ENCODE measurements at places on chromosomes 4 and X.

DNA sequence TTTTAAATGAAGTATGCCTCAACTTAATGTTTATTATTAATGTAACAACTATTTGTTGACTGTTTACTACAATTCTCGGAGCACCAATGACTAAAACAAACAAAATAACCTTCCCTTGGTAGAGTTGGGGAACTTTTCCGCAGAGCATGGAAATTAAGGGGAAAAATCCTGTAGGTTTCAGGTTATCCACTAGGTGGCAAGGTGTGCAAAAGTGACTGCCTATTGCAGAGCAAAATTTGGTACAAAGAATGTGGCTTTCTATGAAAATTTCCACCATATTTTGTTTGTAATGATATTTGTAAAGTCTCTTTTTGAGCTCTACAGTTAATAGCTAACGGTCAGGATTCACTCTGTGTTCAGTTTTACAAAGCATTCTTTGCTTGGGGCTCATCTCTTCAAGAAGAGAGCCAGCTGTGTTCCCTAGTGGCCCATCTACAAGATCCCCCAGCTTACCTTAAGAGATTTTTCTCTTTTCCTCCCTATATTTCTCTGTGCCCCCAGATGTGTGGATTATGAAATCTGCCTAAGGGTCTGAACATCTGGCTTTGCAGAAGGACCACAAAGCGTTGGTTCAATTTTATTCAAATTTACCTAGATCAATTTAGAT, 61.1 kb downstream of the FBXO8 start:
- DNase-seq: no peak

- no peak for DNase-seq
Measured at GRCh38 chrX:155968791-155969190, 28.7 kb upstream of the IL9R start.

GRCh38 chr4:5462896-5463295, 245.5 kb downstream of the EVC2 start:
- DNase-seq: no peak

- DNase-seq: no peak
Measured at GRCh38 chr4:91058345-91058744, 931.2 kb downstream of the CCSER1 start.

- DNase-seq: peak; percentile 78
Measured at GRCh38 chrX:100636321-100636991, at the start of gene TSPAN6. TSPAN6 (minus strand) TSS chrX:100636806; CDS start chrX:100636694, 112 bp downstream.

DNA sequence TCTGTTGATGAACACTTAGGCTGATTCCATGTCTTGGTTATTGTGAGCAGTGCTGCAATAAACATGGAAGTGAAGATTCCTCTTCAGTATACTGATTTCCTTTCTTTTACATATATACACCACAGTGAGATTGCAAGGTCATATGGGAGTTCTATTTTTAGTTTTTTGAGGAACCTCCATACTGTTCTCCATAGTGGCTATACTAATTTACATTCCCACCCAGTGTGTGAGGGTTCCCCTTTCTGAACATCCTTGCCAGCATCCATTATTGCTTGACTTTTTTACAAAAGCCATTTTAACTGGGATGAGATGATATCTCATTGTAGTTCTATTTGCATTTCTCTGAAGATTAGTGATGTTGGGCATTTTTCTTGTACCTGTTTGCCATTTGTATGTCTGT, 80.5 kb upstream of the GALNT7 start:
- no peak for DNase-seq

GRCh38 chrX:9586992-9587392, 122.1 kb downstream of the TBL1X start:
- DNase-seq: no peak

DNA sequence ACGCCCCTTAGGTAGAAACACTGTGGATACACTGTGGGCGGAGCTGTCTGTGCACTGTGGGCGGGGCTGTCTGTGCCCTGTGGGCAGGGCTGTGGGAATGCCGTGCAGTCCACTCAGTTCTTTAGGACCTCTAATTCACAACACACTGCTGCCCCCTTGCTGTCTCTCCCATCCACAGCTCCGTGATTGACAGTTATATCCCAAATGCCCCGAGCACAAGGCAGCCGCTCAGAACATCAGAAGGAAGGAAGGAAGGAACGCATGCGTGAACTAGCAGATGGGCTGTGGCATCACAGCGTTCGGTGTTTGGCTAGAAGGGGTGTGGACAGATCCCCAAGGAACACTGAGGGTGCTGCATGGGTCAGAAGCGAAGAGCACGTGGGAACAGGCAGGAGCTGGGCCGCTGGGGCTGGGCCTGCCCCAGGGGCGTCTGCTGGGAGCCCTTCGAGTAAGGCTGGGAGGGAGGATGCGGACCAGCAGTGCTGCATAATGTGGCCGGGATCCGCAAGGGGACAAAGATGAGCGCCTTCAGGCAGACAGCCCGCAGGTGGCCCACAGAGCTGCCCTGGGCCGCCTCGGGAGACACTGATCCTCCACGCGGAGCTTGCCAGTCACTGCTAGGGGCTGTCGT, 29.8 kb downstream of the ACOX3 start:
- peak; percentile 55 for DNase-seq

- no peak for DNase-seq
Measured at GRCh38 chr4:99642725-99643489, 14.7 kb downstream of the C4orf54 start.

GRCh38 chr4:25078523-25078922, 47.8 kb upstream of the LGI2 start:
- DNase-seq: no peak

DNA sequence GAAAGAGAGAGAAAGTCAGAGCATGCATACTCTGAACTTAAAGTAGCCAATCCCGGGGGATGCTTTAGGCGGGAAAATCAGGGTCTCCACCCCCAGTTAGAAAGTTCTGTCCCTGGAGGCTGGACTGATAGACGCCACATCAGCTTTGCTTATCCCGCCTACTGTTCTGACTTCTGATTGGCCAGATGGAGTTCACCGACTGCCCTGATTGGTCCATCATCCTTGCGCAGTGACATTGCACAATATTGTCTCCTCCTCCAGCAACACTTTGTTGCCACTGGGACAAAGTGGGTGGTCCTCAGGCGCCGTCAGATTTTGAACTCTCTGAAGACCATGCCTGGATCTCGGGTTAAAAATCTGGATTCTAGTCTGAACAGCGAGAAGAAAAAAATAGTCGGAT, 50.3 kb downstream of the SSX3 start:
- no peak for DNase-seq

GRCh38 chrX:114095789-114096188, 488.1 kb upstream of the HTR2C start:
- DNase-seq: no peak

- DNase-seq: no peak
Measured at GRCh38 chrX:70479247-70479921, 34.7 kb downstream of the DLG3 start.

DNA sequence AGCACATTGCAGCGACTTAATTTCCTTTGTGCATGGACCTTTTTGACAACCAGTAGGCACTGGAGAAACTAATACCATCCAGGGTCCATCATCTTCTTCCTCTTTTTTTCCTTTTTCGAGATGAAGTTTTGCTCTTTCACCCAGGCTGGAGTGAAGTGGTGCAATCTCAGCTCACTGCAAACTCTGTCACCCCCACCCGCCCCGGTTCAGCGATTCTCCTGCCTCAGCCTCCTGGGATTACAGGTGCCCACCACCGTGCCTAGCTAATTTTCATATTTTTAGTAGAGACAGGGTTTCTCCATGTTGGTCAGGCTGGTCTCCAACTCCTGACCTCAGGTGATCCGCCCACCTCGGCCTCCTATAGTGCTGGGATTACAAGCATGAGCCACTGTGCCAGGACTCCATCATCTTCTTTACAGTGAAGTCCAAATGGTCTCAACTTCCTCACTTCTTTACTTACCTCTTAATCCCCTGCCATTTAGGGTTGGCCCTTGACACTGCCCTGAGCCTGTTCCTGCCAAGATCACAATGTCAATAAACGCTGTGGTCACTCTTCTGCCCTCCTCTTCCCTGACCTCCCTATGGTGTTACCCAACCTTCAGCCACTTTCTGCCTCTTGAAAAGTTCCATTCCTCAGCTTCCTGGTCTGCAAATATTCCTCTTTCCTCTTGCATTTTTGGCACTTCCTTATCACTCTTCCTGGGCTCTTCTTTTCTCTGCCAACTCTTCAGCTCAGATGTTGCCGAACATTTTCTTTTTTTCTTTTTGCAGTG, 119.8 kb upstream of the SLC34A2 start:
- DNase-seq: no peak

GRCh38 chr4:107366900-107367299, 330.8 kb upstream of the DKK2 start:
- no peak for DNase-seq

- DNase-seq: no peak
Measured at GRCh38 chr4:109406337-109406931, 27.2 kb upstream of the SEC24B start.

DNA sequence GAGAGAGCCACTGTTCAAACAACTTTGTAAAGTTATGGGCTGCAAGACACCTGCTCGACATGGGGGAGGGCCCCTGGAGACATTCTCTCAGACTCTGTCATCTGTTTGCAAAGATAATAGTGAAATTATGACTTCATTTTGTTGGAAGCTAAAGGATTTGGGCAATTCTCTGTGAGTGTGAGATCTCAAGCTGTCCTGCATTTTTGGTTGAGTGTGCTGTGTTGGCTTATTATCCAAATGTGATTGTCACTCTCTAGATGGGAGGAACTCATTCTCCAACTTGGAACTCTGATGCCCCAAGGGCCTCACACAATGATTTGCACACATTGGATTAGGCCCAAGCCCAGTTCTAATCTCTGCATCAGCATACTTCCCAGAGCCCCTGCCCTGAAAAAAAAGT, 63.7 kb downstream of the STK32B start:
- DNase-seq: no peak

DNA sequence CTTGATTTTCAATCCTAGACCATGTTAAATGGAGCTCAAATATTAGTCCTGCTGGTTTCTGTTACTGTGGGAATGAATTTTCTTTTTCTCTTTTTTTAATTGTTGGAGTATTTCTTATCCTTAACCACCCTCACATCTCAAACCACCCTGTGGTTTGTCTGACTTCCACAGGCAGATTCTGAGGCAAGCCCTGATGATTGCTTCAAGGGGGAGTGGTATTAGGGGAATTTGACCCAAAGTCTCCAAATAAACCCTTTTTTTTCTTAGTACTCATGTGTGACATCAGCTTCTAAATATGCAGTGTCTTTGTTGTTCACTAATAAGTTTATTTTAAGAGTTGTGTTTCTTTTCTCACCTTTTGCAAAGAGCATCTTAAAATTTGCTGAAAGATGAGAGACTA, 810.3 kb downstream of the IL1RAPL1 start:
- no peak for DNase-seq

- DNase-seq: no peak
Measured at GRCh38 chr4:16652732-16653305, 245.6 kb downstream of the LDB2 start.

GRCh38 chrX:68853665-68854251, 24.9 kb downstream of the EFNB1 start:
- DNase-seq: no peak

- no peak for DNase-seq
Measured at GRCh38 chr4:157270108-157270507, 49.6 kb downstream of the GRIA2 start.

- no peak for DNase-seq
Measured at GRCh38 chr4:180993244-180993836, 1249.9 kb upstream of the TENM3 start.

DNA sequence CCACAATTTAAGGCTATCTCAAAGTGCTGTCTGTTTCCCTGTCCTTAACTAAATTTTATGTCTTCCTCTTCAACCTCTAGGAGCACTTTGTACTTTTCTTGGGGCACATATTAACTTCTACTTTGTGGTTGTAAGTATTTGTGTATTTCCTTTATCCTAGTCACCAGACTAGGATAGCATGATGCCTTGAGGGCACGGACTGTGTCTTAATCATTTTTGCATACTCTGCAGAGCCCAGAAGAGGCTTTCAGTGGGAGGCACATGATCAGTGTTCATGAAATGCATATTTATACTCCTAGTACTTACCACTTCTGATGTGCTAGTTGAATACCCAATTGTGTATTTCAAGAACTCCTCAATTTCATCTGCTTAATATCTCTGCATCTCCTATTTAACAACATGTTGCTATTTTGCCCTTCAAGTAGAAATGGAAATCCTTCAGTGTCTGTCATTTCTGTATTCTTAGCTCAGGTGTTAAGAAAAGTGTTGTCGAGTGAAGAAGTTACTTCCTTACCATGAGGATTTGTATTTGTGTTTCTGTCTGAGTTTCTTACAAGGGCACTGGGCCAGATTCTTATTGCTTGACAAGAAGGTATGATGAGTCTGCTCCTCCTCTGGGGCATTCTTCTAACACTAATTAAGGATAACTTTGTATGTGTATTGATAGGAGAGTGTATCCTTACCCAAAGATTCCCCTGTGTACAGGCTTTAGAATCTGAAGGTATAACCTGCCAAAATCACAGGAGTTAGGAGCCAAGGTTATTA, 28.3 kb upstream of the PGRMC2 start:
- no peak for DNase-seq

GRCh38 chr4:154307451-154307850, 184.1 kb downstream of the DCHS2 start:
- DNase-seq: no peak

DNA sequence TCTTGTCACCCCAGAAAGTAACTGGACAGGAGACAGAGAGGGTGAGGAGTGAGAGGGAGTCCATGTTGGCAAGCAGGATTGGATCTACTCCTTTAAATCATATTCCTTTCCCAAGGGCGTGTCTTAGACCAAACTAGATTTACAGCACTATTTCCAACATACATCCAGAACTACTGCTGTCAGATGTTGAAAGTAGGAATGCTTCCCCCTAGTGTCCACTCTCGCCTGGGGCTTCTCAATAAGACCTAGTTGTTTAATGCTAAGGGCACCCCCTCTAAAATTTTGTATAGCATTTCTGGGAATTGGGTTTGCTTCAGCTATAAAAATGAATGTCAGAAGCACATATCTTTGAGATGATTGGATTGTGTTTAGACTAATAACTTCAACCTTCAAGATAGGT, 13.3 kb downstream of the OFD1 start:
- DNase-seq: peak; percentile 13

- DNase-seq: no peak
Measured at GRCh38 chr4:110034026-110034393, 121.3 kb downstream of the EGF start.

GRCh38 chr4:127082986-127083385, 549.8 kb upstream of the INTU start:
- DNase-seq: no peak

DNA sequence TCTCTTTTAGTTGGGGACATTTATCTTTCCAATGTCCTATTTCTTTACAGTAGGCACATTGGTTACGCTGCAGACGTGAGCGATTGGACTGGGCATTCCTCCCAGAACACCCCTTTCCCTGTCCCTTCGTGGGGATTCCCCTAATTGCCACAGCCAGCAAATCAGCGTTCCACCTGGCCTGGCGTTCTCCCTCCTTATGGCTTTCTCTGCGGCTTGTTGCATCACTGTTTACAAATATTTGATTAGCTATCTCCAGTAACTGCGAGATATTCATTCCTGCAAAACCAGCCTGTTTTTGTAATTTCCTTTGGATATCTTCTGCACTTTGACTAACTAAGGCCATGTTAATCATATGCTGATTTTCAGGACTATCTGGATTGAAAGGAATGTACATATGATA, 202.5 kb upstream of the KLF8 start:
- DNase-seq: no peak
